ENCODE measurements at places on chromosomes 16 and 17. TPM values are rescaled to one million over a fixed set of nuclear protein-coding genes. Genes with fewer than 3 reads are reported as not detected.

The ABCC12 gene
- not detected for total RNA-seq

The HBQ1 gene
- total RNA-seq: not detected

The UTS2R gene
- total RNA-seq: not detected

The TBX6 gene
- 0.64 TPM for total RNA-seq

The BCO1 gene
- not detected for total RNA-seq
